Renal cortex interstitium (tissue), 15 donors: ENCODE measurements at places on chromosomes 6 and 20. TPM values are rescaled to one million over a fixed set of nuclear protein-coding genes. Genes with fewer than 3 reads are reported as not detected.

MYB gene
- 5.2 TPM for polyA plus RNA-seq

C20orf96 gene
- 41.6 TPM for polyA plus RNA-seq

ELOVL4 gene
- polyA plus RNA-seq = 3.3 TPM

F13A1 gene
- polyA plus RNA-seq = 18.5 TPM

SPINT4 gene
- polyA plus RNA-seq = not detected

CGAS gene
- 2.9 TPM for polyA plus RNA-seq

HLA-DPA1 gene
- 32.9 TPM for polyA plus RNA-seq

- no peak for DNase-seq
Measured at GRCh38 chr6:90256698-90257485, 39.8 kb downstream of the BACH2 start.

GRCh38 chr20:2652724-2653555, 508 bp downstream of the NOP56 start:
- peak; percentile 30 for DNase-seq

GRCh38 chr6:166488076-166488685, 98.3 kb downstream of the RAMACL start:
- no peak for DNase-seq

DNA sequence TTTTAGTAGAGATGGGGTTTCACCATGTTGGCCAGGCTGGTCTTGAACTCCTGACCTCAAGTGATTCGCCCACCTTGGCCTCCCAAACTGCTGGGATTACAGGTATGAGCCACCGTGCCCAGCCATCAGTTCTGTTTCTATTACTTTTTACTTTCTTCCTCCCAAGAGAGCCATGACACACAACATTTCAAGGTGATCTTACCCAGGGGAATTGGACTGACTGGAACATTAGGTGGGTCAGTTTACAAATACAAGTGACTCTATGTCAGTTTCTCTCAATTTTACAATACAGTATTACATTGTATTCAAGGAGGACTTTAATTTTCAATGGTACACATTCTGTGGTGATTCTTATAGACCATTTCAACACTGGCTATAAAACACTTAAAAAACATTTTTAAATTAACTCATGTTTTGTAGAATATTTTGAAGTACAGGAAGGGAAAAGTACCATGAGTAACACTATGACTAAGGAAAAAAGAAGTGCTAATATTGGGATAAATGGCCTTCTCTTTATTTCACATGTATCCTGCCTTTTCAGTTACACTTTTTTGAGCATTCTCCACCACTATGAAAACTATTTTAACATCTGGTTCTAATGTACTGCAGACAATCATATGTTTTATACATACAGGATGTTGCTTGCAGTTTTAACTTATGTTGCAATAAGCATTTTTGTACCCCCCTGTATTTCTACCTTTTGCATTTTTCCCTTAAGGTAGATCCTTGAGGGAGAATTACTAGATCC, 8.4 kb downstream of the TPBG start:
- DNase-seq = no peak

- no peak for DNase-seq
Measured at GRCh38 chr20:9043364-9043763, 25.5 kb upstream of the PLCB4 start.

- DNase-seq = no peak
Measured at GRCh38 chr6:110728501-110728900, 86.8 kb downstream of the CDK19 start.

- no peak for DNase-seq
Measured at GRCh38 chr6:166119116-166119911, 48.3 kb downstream of the TBXT start.

DNA sequence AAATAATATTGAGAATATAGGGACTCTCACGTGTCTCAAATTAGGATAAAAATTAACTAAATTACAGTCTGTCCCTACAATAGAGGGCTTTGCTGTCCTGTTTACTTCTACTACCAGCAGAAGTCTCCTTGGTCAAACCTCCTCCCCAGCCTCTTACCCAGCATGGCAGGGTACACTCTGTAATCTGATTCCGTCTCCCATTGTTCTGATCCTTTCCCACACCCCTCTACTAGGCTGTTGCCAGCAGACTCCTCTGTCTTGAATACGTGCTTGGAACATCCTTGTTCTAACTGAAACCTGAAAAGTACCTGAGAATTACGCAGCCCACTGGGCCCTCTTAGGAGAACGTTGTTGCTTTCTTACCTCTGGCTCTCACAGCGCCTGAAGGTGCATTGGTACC, 112.2 kb upstream of the PREP start:
- no peak for DNase-seq

DNA sequence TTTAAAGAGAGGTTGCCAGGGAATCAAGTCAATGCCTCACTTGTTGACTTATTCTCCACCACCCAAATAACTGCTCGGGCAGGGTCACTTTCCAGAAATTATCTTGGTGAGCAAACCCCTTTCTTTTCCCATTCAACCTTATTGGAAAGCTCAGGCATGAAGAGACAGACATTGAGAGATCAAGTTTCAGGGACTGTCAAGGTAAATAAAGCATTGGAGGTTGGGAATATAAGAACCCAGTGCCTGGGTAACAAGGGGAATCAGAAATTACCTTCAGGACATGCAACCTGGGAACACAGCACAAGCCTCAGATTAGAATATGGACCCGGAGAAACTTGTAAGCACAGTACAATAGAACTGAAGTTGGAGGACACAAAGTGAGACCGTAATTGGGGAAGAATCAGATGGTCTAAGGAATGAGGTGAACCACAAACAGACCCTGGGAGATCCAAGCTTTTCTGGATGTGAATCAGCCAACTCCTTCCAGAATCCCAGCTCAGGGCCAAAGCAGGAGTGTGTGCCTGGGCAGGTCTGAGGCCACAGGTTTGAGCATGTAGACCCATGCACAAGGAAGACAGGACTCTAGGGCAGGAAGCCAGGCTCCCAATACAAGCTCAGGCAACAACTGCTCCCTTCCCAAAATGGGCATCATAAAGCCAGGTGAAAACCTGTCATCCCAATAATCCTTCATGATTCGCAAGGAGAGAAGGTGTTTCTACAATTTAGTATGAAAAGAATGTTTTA, 512.8 kb downstream of the MAFB start:
- no peak for DNase-seq

DNA sequence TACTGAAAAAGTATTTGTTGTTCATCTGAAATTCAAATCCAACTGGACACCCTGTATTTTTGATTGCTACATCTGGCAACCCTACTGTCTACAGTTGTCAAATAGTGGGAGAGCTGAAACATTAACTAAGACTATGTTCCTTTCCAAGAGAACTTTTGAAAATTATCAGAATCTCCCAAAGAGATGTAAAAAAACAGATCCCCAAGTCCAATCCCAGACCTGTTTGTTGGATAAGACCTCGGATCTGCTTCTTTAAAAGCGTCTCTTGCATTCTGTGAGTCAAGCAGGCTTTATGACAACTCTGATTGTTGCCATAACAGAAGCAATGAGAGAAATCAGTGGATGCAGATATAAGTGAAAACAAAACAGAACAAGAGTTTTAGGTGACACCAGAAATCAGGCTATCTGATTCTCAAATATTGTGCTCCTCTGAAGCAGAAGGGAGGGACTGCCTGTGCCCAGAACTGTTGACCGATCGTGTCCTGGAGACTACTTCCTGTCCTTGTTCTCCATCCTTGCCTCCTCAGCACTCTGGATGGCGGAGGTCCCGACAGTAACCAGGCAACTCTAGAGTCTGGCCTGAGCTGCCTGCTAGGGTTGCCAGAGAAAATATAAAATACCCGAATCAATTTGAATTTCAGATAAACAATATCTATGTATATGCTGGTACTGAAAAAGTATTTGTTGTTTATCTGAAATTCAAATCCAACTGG, 853.8 kb downstream of the MAFB start:
- DNase-seq = no peak
